ENCODE measurements at places on chromosomes 11 and 22. TPM values are rescaled to one million over a fixed set of nuclear protein-coding genes. Genes with fewer than 3 reads are reported as not detected.

BTG4 gene
- polyA plus RNA-seq: not detected

- DNase-seq: peak; percentile 81
Measured at GRCh38 chr22:42661985-42662831, 13.0 kb upstream of the CYB5R3 start.

TMEM45B gene
- polyA plus RNA-seq: 0.04 TPM

GRCh38 chr22:44546686-44547310, 48.8 kb upstream of the RTL6 start:
- DNase-seq: no peak

- no peak for DNase-seq
Measured at GRCh38 chr22:18154821-18155390, 4.9 kb downstream of the USP18 start.

- DNase-seq: no peak
Measured at GRCh38 chr11:45301537-45302246, 15.6 kb upstream of the SYT13 start.

OR51B2 gene
- not detected for polyA plus RNA-seq

BTBD18 gene
- not detected for polyA plus RNA-seq

- no peak for DNase-seq
Measured at GRCh38 chr11:12180257-12181205, 70.1 kb downstream of the MICAL2 start.

DNA sequence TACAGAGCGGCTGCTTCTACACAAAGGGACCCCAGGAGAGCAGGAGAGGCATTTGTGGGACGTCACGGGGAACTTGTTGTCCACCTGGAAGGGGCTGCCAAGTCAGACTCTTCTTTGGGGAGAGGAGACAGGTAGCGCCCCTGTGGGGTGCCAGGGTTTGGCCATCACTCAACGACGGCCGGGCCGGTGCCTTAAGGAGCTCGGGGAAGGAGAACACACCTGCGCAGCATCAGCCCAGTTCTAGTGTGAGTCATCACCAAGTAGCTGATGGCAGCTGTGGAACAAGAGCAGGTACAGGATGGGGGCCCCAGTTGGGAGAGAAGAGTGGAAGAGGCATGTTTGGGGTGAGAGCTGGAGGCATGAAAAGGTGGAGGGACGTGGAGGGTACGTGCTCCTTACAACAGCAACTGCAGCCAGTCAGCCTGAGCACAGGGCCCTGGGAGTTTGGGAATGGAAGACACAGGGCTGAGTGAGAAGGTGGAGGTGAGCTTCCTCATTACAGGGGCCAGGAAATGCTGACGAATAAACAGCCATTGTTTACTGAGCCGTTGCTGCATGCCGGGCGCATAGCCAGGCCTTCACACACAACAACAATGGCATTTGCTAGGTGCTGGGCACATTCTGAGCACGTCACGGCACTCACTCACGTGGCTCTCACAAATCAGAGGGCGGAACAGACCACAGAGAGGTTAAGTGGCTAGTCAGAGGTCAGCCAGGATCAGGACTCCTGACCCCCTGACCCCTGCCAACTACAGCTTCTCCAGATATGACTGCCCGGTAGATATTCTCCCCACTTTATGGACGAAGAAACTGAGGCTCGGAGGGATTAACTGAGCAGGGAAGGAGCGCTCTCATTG, 29.1 kb upstream of the TP53I11 start:
- peak; percentile 67 for DNase-seq

- no peak for DNase-seq
Measured at GRCh38 chr22:32708830-32709229, 92.7 kb upstream of the TIMP3 start.

BEST1 gene
- polyA plus RNA-seq: 2.1 TPM

DNA sequence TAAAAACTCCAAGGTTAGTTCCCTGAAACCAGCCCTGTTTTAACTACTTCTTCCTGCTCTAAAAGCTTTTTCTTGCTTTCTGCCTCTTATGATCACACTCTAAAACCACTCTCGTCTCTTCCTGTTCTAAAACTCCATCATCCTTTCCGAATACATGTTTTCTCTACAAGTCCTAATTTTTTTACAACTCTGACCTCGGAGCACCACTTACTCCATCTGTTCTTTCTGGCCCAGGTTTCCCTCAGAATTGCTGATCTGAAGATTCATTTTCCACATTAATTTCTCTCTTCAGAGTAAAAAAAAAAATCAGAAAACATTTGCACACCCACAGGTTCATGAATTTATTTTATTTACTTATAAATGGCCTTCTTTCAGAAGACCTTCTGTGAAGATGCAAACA, 265.7 kb upstream of the CADM1 start:
- no peak for DNase-seq

DNA sequence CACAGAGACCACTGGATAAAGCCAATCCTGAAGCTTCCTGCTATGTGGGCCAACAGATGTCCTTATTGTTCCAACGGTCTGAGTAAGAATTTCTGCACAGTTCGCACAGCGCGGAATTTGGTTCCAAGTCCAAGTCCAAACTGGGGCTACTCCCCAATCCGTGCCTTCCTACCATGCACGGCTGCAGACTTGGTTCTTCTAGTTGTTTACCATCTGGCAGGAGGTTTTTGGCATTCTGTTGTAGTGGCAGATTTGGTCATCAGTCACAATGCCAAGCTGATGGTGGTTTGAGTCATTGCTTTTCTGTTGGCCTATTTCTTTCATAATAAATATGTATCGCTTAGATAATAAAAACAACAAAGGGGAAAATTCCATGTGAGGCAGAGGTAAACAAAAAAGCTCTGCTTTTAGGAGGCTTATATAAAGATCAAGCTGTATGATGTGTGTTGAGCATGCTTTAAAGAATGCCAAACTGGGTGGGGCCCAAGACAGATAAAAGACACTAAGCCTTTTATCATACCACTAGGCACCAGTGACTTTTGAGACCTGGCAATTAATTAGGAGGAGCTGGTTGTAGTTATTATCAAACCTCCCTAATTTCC, 52.5 kb upstream of the SYN3 start:
- DNase-seq: no peak

TUBA8 gene
- polyA plus RNA-seq: 44.1 TPM

GRCh38 chr22:36701965-36702621, 1.5 kb downstream of the CACNG2 start:
- no peak for DNase-seq

GRCh38 chr11:124970925-124971324, 16.9 kb downstream of the CCDC15 start:
- no peak for DNase-seq

ANO3 gene
- polyA plus RNA-seq: 0.04 TPM

- DNase-seq: no peak
Measured at GRCh38 chr11:116658876-116659535, 113.8 kb downstream of the BUD13 start.

GRCh38 chr11:119306373-119306890, 10.5 kb downstream of the MCAM start:
- DNase-seq: no peak

PTPRCAP gene
- 1.1 TPM for polyA plus RNA-seq

GRCh38 chr11:19558189-19558986, 154.2 kb upstream of the NAV2 start:
- no peak for DNase-seq

DNA sequence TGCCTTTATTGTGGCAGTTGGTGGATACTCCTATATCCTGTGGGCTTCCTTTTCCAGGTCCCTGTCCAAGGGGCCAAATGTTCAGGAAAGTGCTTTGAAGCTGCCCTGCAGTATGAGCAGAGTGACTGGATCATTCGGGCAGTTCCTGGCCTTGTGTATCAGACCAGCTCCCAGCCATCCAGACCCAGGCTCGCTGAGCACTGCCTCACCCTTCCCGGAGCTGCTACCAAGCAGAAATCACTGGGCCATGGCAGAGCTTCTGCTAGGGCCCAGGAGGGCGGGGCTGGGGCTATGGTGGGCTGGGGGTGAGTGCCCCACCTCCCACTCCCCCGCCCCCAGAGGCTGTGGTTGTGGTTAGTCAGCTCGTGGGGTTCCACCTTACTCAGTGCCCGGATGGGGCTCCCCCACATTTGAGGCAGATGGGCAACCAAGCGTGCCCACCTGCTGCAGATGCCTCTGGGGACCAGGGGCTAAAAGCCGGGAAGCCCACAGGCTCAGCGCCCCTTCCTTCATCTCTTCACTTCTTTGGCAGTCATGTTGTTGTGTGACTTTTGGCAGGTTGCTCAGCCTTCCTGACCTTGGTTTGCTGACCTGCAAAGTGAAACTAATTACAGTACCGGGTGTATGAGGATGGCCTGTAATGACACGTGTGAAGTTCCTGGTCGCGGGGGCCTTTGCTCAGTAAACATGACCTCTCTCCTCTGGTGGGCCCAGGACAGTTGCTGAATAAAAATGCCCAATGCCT, 2.1 kb upstream of the LRRC32 start:
- peak; percentile 63 for DNase-seq

- no peak for DNase-seq
Measured at GRCh38 chr11:15128621-15129020, 13.9 kb downstream of the INSC start.

ABCC8 gene
- polyA plus RNA-seq: 7.5 TPM

- DNase-seq: no peak
Measured at GRCh38 chr11:113881856-113882255, 6.5 kb upstream of the USP28 start.

CDC45 gene
- 0.15 TPM for polyA plus RNA-seq

MYO7A gene
- 1.0 TPM for polyA plus RNA-seq

GDPD4 gene
- polyA plus RNA-seq: not detected

DNA sequence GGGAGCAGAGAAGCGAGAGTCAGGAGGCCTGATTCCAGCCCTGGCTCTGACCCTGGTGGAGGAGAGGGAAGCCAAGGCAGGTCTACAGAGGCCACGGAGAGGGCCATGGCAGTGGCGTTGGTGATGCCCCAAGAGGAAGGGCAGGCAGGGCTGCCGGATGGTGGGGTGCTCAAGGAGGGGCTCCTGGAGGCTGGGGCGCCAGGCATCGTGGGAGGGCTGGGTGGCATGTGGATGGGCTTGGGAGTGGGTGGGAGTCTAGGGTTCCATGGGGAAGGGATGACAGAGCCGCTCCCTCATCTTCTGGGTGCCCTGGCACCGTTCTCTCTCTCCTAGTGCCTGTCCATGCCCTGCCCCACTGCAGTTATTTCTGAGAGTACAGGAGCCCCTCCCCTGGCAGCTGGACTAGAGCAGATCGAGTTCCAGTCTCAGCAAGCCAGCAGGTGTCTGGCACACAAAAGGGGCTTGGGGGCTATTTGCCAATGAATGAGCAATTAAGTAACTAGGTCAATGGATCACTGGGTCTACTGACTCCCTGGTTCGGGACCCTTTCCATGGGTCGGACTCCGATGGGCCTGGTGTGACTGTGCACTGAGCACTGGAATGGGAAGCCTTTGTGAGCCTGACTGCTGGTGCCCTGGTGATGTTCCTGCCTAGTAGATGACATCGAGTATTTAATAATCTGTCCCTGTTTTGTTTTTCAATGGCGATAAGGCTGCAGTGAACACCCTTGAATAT, 570.0 kb downstream of the TBC1D22A start:
- DNase-seq: no peak
